EL (cell line): ENCODE measurements at places on chromosomes 4 and X.

DNA sequence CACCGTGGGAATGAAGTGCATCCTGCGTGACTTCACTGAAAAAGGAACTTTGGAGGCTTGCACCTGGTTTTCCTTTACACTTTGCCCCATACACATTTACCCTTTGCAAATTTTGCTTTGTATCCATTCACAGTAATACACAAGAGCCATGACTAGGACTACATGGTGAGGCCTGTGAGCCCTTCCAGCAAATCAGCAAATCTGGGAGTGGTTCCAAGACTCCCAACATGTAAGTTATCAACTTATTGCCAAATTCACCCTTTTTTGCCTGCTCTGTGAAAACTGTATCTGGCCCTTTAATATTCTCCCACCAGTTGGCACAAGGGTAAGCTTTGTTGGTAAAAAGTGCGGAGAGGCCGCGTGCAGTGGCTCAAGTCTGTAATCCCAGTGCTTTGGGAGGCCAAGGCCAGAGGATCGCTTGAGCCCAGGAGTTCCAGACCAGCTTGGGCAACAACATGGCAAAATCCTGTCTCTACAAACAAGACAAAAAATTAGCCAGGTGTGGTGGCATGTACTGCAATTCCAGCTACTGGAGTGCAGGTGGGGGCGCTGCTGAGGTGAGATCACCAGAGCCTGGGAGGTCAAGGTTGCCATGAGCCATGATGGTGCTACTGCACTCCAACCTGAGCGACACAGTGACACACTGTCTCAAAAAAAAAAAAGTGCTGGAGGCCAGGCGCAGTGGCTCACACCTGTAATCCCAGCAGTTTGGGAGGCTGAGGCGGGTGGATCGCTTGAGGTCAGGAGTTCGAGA is 5.0 kb downstream of the PRMT9 start:
- DNase-seq = no peak

DNA sequence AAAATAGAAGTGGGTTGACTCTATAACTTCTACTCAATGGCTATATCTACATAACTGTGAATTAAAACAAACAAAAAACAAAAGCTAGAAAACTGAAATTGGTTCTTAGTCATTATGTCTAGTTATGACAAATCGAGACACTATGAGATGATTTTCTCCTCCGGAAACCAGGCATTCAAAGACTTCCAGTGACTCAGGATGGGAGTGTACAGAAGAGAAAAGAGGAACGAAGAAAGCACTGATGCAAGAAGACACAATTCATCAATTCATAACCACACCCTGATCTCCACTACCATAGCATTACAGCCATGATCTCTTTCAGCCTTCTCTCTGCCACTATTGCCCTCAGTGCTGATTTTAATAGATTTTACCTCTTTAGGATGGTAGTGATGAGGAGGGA is 253.6 kb downstream of the CBLL2 start:
- DNase-seq = peak; percentile 77

DNA sequence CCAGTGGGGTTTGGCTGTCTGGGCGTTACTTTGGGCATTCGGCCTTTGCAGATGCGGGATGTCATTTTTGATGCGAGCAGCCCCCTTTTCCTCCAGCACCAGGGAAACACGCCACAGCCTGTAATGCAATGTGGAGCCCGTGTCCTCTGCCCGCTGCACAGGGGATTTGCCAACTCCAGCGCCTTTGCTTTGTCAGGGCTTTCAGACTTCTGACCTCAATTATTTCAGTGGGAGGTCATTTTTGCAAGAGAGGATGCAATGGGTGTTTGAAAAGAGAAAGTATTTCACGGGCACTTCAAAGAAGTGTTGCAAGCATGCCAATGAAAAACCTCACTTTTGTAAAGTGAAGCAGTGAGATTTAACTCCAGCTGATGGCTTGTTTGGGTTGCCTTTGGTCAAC is 11.5 kb downstream of the CLCN4 start:
- DNase-seq = no peak

DNA sequence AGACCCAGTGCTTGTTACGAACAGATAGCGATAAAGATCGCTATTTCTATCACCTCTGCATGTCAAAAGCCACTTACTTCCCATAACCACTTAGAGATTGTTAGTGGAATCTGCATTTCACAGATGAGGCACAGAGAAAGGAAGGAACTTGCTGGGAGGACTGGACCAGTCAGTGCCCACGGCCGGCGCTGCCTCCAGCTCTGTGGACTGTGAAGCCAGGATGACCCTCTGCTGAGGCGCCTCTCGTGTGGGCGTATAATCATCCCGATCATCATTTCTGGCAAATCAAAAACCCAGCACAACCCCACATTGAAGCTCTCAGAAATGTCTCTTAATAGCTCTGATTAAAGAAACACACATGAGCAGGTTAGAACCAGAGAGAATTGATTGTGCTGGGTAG is 61.5 kb upstream of the ADRA2C start:
- DNase-seq = no peak

DNA sequence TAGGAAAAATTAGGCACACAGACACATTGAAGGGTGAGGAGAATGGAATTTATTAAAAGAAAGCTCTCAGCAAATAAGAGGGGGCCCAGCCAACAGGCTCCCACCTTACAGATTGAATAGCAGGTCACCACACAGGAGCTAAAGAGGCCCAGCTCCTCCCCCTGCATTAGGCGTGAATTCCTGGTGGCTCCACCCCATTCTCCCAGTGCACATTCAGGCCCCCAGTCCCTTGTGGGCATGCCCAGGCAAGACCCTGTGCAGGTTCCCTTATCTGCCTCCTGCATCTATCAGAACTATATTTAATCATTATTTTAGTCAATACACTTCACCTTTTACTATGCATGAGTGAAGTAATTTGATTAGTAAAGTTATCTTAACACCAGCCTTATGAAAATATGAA is 856.3 kb upstream of the NDST4 start:
- no peak for DNase-seq
